ENCODE measurements at places on chromosomes 11 and 22. TPM values are rescaled to one million over a fixed set of nuclear protein-coding genes. Genes with fewer than 3 reads are reported as not detected.

The DDX10 gene
- total RNA-seq = 32.4 TPM

DNA sequence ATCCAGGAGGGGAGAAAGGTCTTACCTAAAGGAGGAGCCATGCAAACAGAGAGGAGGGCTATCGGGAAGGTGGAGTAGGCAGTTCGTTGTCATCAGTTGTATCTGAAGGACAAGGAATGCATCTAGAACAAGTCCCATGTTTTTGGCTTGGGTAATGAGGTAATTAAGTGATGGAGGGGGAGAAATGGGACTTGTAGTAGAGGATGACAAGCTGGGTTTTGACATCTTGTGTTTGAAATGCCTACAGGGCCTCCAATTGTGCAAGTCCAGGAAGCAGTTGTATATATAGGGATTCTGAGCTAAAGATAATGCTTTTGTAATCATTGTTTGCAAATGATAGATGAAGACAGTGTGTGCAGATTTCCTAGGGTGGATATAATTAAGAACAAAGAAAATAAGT lies 622.8 kb downstream of the NTM start:
- H3K36me3 ChIP-seq = no peaks in the 10 kb centered on the region
- H3K4me3 ChIP-seq = no peak overlapping the region
- no peak overlapping the region for H3K27ac ChIP-seq
- H3K27me3 ChIP-seq = no peaks in the 10 kb centered on the region

GRCh38 chr11:33689085-33689484 lies 11.5 kb downstream of the C11orf91 start:
- H3K4me1 ChIP-seq = peaks cover 33% of the 10 kb centered on the region
- no peaks in the 10 kb centered on the region for H3K36me3 ChIP-seq
- H3K4me3 ChIP-seq = no peak overlapping the region
- H3K27me3 ChIP-seq = no peaks in the 10 kb centered on the region
- H3K27ac ChIP-seq = no peak overlapping the region

- no peaks in the 10 kb centered on the region for H3K36me3 ChIP-seq
- no peak for DNase-seq
- H3K4me3 ChIP-seq = no peak overlapping the region
- H3K27ac ChIP-seq = no peak overlapping the region
- H3K4me1 ChIP-seq = no peaks in the 10 kb centered on the region
- no peaks in the 10 kb centered on the region for H3K27me3 ChIP-seq
These were observed 778.4 kb upstream of the FAT3 start for GRCh38 chr11:91446267-91446666.

DNA sequence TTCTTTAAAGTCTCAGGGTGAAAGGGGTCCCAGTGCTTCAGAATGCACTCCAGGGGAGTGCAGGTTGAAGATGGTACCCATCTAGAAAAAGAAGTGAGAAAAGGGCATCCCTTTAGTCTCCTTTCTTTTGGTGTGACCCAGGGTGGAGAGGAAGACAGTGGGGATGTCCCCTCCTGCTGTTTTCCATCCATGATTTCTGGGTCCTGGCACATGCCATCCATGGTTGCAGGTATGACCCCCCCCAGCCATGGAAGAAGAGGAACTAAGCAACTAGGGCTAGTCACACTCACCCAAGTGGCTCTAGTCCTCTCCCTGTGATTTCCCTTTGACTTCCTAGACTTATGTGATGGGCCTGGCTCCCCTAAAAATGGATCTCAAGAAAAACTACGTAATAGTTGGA lies 15.9 kb upstream of the EI24 start:
- no peak overlapping the region for H3K27ac ChIP-seq
- H3K27me3 ChIP-seq = no peaks in the 10 kb centered on the region
- H3K4me3 ChIP-seq = no peak overlapping the region
- peaks cover 12% of the 10 kb centered on the region for H3K36me3 ChIP-seq
- H3K4me1 ChIP-seq = no peaks in the 10 kb centered on the region
- DNase-seq = no peak
